ENCODE measurements at places on chromosomes 2 and 18. TPM values are rescaled to one million over a fixed set of nuclear protein-coding genes. Genes with fewer than 3 reads are reported as not detected.

DNA sequence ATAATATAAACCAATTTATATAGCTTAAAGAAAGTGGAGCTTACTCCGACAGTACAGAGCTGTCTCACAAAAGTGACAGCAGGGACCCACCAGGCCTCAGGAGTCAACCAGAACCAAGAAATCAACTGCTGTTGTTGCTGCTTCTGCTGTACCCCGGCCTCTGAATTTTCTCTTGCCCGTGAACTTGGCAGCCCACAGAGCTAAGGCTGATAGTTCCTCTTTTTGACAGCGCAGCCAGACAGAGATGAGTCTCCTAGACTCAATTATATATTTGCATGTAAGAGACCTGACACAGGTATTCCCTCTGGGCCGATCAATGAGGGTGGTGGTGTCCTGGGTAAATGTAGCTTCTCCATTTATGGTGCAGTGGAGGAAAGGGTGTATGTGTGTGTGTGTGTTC lies 109.4 kb downstream of the KCTD1 start:
- DNase-seq = no peak

The GALNT14 gene
- 7.9 TPM for total RNA-seq

- DNase-seq = no peak
Observed at GRCh38 chr18:34543356-34543755, 166.7 kb upstream of the DTNA start.

DNA sequence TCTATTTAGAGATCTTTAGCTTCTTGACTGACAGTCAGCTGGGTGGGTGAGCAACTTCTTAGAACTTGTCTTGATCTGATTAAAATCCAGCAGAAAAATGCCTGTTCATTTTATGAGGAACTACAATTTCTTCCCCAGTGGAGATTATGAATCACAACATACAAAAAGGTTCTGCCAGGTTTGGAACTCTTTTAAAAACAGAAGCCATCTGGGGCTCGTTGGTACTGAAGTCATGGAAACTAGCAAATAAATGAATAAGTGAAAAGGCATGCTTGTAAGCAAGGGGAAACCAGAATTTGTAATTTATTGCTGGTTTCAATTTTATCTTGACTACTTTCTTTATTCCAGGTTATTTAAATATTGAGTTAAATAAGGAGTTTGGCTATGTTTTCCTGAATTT lies 767.4 kb downstream of the MBD2 start:
- no peak for DNase-seq

- no peak for DNase-seq
Observed at GRCh38 chr18:60372596-60372995, at the start of gene MC4R. Gene MC4R, minus strand, starts transcription at chr18:60372775. Its CDS starts 426 bp downstream, at chr18:60372349.
